ENCODE measurements at places on chromosomes 1 and 21.

DNA sequence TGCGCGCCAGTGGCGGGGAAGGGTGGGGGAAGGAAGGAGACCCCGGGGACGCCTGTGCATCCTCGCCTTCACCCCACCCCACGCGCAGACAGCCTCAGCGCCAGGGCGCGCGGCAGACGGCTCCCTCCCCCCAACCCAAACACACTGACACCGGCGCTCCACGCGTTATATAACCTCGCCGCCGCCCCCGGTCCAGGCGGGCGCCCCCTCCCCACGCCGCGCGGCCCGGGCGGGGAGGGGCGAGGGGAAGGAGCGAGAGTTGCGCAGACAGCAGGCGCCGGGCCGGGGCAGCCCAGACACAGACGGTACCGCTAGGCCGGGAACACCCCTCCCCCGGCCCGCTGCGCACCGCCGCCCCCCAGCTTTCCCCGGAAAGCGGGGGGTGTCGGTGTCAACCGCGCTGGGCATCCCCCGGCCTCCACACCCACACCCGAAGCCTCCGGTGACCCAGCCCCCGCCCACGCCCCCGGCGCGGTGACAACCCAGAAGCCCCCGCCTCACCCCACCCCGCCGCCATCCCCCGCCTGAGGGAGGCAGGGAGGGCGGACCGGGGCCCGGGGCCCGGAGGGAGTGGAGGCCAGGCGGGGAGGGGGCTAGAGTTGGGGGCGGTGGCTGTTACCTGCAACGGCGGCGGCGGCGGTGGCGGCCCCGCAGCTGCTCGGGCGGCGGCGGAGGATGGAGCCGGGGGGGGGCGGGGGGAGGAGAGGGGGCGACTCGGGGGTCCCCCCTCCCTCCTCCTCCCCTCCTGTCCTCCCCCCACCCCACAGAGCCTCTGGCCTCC, 432 bp downstream of the AKT3 start:
- DNase-seq = peak; percentile 71

DNA sequence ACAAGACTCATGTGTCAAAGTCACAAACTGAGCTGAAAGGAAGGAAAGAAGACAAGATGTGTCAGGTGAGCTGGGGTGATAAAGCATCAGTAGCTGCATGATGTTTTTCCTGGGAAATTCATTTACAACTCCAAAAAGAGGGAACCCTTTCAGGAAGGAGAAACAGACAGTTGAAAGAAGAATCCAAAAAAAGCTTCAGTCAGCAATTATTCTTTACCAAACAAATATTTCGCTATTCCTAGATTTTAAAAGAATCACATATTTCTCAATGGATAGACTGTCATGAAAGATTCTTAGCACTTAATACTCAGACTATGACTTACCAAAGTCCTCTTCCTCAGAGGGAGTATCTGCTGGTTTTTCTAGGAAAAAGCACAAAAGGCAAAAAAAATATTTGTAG, 214.7 kb downstream of the SLC44A5 start:
- no peak for DNase-seq

DNA sequence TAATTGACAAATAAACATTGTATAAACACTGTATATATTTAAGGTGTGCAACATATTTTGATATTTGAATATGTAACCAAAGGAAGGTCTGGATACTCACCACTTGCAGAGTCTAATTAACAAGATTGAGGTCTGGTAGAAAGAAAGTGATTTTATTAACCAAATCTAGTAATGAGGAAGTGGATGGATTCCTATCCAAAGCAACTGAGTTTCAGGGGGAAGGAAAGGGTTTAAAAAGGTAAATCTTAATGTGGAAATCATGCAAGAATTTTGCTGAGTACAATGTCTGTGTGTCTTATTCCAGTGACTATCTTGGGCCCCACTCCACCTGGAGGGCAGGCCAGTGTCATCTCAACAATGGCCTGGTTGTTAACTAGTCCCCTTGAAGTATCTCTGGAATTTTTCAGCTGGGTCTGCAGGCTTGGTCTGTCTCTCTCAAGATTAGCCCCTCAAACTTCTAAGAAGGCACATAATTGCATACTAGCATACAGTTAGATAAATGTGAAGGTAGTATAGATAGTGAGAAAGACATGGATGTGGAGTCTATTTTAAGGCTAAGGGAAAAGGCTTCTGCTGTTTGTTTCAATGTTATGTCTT, 262.7 kb upstream of the RGS18 start:
- no peak for DNase-seq

GRCh38 chr1:33410091-33410701, 20.7 kb downstream of the PHC2 start:
- peak; percentile 55 for DNase-seq

GRCh38 chr1:68624233-68624632, 127.4 kb upstream of the DEPDC1 start:
- no peak for DNase-seq

DNA sequence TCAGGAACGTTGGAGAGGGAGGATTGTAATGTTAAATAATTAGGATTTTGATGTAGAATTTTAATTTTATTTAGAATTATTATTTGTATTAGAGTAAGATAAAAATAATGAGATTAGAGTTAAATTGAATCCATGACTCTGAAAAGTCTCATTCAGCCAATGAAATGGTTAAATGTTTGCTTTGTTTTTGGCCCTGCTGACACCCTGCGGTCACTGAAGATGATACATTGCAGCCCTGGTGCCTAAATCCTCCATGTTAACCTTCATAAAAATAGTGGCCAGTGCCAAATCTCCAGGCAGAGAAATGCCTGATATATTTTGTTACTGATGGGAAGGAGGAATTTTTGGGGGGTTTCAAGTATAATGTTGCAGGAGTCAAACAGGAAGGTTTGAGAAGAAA, 27.3 kb upstream of the RLF start:
- no peak for DNase-seq

- DNase-seq = no peak
These were observed 259.8 kb downstream of the LMO4 start for GRCh38 chr1:87588495-87588894.

GRCh38 chr21:31716106-31716505, 15.8 kb downstream of the SCAF4 start:
- no peak for DNase-seq

GRCh38 chr1:176745945-176746344, 283.0 kb downstream of the PAPPA2 start:
- DNase-seq = no peak

- no peak for DNase-seq
These were observed 13.8 kb downstream of the UBE4B start for GRCh38 chr1:10046356-10047085.
